ENCODE measurements at places on chromosomes 4 and X.

GRCh38 chrX:276581-277201 lies 4.5 kb upstream of the PLCXD1 start:
- no peak for DNase-seq

DNA sequence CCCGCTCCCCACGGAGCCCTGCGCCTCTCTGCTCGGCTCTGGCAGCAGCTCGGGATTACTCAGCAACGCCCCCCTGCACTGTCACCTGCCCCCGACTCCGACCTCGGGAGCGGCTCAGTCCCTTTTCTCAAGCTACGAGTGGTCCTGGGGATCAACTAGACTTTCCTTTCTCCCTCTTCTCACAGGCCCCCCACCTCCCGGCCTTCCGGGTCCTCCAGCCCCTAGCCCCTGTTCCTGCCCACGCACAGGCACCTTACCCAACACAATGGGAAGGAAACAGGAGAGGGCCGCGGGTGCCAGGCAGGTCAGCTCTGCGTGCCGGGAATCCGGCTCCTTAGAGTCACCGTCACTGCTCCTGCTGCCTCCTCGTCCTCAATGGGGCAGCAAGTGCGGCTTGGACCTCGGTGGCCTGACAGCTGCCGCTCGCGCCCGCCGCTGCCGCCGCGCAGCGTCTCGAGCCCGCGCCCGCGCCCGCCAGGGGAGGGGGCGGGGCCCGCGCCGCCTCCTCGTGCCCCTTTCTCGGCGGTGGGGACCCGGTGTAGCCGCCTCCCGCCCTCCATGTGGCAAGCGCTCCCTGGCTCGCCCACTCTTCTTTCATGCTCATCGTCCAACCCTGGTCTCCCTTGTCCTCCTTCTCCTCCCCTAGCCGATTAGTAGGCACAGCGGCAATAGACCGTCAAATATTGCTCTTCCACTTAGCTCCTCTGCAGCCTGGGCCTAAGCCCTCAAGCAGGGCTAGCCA lies at the start of gene RAB9B:
Gene RAB9B, minus strand, starts transcription at position 455 of the 742 bp plus-strand sequence. CDS start 6,473 bp downstream, outside the sequence.
- peak; percentile 34 for DNase-seq

DNA sequence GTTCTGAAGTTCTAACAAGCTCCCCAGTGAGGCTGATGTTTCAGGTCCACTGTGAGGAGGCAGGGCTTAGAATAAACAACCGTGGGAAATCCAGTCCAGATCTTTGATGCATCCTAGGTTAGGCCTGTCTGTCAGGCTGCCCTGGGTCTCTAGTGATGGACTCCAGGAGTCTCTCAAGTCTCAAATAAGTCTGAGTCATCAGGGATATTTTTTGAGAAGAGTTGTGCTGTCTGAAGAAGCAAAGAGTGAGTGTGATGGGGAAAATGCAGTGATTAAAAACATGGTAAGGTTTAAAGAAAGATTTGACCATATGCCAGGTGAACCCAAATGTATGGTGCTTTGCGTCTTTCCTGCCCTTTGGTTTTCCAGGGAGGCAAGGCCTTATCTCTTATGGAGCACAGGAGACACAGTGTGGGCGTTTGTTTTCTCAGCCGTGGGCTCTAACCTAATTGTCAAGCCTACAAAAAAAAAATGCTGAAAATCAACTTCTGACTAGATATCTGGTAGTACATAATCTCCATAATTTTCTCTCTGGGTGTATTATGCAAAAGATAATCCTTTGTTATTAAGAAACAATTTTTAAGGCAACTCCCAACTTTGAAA lies 100.7 kb downstream of the PTTG2 start:
- DNase-seq, result no peak

- no peak for DNase-seq
These were observed 63.0 kb upstream of the ENPP6 start for GRCh38 chr4:184280591-184281071.

GRCh38 chrX:106672527-106672926 lies 54.0 kb upstream of the RNF128 start:
- DNase-seq, result no peak

- no peak for DNase-seq
These were observed 32.7 kb upstream of the NKRF start for GRCh38 chrX:119638725-119639471.

DNA sequence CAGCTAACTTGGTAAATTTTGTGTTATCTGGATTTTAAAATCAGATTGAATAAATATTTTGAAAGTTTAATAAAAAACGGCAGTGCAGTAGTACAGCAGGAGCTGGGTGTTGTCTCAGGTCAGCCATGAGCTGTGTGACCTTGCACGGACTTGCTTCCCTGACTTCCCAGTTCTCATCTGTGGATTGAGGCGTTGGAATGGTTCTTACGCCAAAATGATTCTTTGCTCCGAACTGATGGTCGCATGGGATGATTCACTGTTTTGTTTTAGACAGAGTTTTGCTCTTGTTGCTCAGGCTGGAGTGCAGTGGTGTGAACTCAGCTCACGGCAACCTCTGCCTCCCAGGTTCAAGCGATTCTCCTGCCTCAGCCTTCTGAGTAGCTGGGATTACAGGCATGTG lies 45.0 kb downstream of the RGS12 start:
- no peak for DNase-seq

DNA sequence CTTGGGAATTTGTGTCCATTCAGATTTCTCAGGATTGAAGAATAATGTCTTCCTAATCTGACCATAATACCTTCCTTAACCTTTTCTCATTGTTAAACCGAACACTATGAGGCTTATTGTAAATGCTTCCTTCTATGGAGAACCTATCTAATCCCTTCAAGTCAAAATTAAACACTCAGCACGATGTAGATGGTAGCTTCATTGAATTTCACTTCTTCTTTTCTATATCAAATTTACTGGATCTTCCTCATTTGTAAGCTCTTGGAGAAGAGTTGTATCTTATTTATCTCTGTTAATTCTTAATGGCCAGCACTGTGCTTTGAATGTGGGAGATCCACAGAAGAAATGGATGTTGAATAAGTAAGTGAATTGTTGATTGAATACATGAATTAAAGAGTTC lies 109.0 kb upstream of the RAPGEF2 start:
- DNase-seq, result no peak

DNA sequence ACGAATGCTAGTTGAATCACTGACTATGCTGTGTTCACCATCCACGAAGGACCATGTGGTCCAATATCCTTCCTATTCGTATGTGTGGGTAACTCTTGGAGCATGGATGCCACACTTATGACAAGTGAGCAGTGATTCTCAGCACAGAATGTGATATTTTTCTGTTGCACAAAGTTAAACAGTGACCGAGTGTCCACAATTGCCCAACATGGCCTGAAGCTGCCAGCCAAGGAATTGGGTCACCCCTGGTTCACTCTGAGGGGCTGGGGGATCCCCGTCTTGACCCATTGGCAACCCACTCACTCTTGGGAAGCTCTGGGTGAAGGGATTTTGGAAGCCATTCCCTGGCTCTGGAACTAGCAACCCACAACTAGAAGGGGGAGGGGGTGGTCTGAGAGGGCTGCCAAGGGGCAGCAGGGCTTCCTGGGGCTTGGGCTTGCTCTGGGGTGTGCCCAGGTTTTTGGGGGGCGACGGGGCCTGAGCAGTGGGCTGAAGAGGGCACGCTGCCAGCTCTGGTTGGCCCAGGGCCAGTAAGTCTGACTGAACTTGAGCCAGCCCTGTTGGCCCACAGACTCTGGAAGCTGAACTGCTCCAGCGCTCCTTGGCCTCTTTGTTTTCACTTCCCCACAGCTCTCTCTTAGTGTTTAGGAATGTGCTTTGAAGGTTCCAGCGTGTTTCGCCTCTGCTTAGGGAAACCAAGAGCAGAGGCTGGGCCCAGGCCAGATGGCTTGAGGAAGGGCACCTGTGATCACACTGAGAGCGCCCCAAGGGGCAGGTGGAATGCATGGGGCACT lies 43.1 kb upstream of the BCOR start:
- no peak for DNase-seq

- DNase-seq, result no peak
These were observed 32.0 kb upstream of the TENT5D start for GRCh38 chrX:80388206-80388605.

DNA sequence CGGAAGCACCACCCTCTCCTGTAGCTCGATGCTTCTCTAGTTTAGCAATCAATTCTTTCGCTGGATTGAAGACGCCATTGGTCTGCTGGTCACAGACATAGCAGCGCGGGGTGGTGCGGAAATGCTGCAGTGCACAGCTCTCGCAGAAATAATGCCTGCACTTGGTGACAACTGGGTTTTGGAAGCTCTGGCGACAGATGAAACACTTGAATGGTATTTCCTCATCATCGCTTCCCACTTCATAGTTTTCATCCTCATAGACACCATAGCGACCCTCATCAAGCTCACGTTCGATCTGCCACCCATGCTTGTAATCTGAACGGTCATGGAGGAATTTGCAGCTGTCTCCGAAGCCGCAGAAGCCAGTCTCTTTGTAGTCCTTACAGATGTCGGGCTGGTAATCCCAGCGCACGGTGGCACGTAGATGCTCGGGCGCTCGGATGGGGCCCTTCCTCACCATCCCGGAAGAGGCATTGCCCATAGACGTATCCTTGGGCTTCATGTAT lies 854 bp downstream of the RNF113A start:
- DNase-seq, result peak; percentile 11

DNA sequence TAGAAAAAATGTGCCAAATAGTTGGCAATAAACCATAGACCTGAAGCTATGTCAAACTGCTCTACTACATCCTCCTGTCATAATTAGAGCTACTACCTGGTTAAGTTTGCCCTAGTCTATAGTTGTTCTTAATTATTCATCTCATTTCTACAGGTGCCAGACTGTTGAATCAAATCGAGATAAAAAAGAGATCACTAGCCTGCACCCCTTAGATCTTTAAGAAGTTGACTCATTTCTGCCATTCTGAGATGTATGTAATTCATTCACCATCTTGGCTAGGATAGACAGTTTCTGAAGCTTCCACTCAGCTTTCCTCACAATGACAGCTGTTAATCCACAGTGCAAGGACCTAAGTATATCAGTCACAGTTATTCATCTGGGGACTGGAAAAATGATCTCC lies 452.1 kb upstream of the BOD1L1 start:
- DNase-seq, result no peak

- DNase-seq, result no peak
These were observed 55.8 kb downstream of the GPC4 start for GRCh38 chrX:133359466-133359865.

DNA sequence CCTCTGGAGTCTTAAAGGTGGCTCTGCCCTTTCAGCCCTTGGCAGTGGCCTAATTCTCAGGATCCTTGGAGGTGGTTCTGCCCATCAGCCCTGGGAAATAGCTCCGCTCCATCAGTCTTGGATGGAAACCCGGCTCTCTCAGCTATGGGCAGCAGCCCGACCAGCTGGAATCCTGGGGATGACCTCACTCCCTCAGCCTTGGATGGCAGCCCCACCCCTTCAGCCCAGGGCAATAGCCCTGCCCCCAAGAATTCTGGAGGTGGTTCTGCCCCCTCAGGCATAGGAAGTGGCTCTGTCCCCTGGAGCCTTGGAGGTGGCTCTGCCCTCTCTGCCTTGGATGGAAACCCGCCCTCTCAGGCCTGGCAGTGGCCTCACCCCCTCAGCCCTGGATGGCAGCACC lies 127.7 kb downstream of the RBMX2 start:
- no peak for DNase-seq

- DNase-seq, result no peak
These were observed 165.5 kb downstream of the EFNB1 start for GRCh38 chrX:68994135-68994890.

DNA sequence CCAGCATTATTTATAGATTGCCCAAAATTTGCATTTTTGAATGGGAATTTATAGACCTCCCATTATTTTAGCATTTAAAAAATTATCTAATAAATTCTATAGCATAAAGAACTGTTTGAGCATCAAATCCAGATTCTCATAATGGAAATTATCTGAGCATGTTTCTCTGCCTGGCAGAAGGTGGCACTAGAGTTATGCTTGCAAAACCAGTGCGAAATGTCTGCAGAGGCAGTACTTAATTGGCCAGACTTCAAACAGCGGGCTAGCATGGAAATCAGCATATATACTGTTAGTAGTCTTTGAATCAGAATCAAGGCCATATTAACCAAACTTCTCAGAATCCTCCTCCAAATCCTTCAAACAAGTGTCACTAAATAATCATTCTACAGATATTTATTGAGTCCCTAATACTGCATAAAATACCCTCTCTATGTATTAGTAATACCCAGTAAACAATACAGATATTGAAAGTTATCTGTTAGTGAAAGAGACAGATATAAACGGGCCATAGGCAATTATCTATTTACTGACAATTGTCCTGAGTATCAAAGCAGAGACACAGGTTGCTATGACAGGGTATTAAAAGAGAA lies 78.7 kb upstream of the DCLK2 start:
- no peak for DNase-seq
